ENCODE measurements at places on chromosomes 6 and 20.

DNA sequence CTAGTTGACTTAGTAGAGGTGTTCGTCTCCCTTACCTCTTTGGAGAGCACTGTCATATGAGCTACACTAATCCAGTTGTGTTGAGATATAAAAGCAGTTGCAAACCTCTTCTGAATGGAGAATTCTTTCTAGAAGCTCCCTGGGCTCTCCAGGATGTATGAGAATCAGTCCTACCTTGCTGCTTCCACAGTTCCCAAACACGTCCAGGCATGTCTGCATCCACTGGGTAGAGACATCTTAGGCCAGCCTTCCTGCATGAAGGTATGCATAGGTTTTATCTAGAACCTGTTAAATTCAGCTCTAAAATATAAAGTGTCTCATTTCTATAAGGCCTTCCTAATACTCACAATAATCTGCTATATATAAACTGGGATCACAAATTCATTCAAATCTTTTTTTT, 297.7 kb downstream of the CDC5L start:
- no peak for DNase-seq

DNA sequence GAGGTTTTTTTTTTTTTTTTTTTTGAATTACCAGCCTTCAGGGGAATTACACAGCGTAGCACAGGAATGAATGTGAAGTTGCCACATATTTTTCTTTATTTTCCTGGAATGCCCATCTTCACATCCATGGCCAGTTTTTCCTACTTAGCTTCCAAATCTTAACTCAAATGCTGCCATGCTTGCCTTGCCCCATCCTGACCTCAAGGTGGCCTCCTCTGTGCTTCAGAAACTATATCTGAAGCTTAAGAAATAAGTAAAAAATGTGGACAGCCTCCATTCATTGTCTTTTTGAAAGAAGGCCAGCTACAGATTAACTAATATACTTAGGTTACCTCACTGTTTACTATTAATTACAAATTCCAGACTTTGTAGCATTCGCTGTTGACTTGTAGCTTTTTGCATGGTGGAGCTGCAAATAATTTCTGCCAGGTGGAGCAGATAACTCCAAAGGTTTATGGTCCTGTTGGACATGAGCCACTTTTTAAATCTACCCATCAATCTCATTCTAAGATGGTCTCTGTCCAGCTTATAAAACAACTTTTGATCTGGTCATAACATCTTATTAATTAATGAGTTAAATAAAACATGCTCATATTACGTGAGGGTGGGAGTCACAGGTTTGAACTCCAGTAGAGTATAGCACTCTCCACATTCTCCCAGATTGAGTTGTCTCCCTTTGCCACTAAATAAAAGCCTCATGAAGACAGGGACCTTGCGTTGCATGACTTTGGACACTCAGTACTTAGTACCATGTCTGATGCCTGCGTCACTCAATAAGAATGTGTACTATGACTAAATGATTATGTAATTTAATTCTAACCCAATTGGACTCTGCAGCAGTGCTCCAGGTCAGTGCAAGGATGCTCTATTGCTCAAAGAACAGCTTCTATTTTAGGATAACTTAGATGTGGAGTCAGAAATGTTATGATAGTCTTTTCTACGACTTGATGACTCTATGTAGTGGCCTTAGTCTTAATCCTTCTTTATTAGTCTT, 678.6 kb upstream of the CITED2 start:
- DNase-seq, result no peak

DNA sequence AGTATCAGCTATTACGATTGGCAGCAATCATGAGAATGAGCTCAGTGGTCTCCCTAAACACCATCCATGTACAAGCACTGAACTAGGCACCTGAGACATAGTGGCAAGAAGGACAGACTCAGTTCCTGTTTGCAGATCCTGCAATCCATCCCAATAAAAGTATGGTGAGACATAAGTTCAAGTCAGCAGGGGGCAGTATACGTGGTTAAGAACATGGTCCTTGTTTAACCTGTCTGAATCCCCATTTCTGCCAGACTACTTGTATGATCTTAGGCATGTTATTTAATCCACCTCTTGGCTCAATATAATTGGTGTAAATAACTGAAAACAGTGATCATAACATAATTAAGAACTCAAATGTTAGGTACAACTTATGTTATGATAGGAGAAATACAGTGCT, 33.2 kb upstream of the PNISR start:
- DNase-seq, result peak; percentile 26

DNA sequence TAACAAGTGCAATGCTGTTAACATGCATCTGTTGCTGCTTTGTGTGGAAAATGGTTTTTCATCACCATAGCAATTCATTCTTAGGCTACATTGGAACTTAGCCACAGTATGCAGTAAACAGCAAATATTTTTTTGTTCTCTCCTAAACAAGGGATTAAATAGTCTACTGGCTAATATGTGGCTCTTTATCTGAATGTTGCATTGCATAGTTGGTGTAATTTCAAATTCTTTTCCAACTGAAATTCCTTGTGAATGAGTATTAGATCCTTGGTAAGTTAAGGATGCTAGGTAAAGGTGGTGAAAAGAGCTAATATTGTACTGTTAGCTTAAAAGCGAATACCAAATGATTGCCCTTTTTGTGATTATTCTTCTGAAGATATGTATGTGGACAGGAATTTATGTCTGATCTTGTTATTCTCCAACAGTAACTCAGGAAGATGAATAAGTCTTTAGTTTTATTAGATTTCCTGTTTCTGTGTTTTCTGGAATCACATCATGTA, 958 bp downstream of the MLIP start:
- DNase-seq, result no peak

GRCh38 chr6:136250686-136251008, 536 bp upstream of the MTFR2 start:
- DNase-seq, result no peak

- no peak for DNase-seq
Measured at GRCh38 chr20:53346335-53346648, 247.3 kb downstream of the ZNF217 start.

DNA sequence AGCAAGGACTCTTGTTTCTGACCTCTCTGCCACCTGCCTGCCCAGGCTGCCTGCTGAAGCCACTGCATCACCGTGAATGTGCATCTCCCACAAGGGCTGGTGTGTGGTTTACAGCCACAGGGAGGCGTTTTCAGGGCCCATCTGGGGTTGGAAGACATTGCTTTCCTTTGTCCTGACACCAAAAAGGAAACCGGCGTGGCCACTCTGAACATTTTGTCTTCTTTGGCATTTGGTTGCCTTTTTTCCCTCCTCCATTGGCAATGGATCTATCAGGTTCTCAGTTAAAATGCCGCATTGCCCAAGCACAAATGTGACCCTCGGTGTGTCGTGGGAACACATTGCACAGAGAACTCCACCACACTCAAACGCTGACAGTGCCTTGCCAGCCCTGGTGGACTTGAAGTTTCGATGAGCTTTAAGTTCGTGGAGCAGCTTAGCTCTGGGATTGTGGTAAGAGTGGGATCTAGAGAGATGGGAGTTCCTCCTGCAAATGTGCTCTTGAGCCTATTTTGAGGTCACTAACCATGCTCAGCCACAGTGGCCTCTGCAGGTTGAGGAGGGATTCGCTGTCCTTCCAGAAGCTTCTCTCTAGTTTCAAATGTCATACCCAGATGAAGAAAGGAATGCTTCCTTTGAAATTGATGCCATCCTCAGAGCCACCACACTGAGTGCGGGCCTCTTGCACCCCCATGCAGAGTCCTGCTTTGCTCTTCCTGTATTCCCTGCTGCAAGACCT, 14.8 kb upstream of the PCK1 start:
- no peak for DNase-seq

DNA sequence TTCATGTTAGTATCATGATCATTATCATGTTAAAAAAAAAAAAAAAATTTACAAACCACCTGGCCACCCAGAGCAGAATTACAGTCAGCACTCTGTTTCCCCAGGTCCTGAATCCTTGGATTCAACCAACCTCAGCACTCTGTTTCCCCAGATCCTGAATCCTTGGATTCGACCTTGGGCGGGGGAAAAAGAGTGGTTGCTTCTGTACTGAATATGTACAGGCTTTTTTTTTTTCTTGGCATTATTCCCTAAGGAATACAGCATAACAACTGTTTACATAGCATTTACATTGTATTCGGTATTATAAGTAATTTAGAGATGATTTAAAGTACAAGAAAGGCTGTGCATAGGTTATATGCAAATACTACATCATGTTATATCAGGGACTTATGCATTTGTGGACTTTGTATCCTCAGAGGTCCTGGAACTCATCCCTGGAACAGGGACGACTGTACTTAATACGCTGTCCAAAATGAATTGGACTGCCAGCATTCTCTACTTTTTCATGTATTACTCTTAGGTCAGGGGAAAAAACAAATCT, 31.2 kb downstream of the GCNT2 start:
- DNase-seq, result no peak

DNA sequence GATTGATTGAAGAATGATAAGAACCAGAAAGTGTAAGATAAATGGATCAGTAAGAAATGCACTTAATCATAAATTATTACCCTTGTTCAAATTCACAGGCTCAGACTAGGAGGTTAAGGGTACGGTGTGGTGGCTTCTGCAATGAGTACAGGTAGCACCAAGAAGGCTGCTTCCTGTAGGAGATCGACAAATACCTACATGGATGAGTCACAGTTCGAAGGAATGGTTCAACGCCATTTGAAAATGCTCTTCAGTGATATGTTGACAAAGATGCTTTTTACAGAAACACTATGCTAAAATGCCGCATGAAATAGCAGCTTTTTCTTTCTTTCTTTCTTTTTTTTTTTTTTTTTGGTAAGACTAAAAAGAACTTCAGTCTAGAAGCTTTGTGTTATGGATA, 116.2 kb downstream of the DTNBP1 start:
- DNase-seq, result no peak

GRCh38 chr6:12034837-12035236, 22.7 kb downstream of the HIVEP1 start:
- no peak for DNase-seq

DNA sequence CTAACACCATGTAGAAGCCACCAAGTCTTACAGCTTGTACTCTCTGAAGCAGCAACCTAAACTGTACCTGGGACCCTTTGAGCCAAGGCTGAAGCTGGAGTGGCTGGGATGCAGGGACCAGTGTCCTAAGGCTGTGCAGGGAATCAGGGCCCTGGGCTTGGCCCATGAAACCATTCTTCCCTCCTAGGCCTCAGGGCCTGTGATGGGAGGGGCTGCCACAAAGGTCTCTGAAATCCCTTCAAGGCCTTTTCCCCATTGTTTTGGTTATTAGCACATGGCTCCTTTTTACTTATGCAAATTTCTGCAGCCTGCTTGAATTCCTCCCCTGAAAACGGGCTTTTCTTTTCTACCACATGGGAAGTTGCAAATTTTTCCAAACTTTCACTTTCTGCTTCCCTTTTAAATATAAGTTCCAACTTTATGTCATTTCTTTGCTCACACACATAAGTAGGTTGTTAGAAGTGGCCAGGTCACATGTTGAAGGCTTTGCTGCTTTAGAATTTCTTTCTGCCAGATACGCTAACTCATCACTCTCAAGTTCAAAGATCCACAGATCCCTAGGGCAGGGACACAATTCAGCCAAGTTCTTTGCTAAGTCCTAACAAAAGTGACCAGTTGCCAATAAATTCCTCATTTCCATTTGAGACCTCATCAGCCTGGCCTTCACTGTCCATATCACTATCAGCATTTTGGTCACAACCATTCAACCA, 28.2 kb upstream of the ATXN1 start:
- no peak for DNase-seq

- DNase-seq, result no peak
Measured at GRCh38 chr6:41693281-41694240, 41.8 kb downstream of the TFEB start.

DNA sequence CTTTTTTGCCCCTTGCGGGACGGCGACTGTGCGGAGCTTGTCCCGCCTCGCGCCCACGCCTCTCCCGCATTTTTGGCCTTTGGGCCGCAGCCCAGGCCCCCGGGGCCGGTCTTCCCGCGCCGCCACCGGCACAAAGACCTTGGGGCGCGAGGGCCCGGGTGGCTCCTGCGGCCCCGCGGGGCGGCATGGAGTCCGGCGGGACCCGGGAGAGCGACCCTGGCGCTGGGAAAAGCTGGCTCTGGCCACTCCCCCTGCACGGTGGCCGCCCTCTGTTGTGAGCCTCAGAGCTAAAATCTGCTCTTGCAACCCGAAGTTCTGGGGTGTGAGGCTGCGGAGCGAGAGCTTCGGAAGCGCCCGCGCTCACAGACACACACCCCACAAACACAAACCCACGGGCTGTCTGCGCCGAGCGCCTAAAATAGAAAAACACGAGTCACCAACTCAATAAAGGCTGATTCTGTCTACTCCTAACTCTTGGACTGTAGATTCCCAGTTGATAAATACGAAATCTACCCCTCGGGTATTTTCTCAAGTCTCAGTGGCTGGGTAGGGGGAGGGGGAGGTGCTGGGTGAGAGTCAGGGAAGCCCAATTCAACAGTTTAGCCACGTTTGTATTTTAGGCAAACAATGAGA, 496 bp upstream of the BEND3 start:
- DNase-seq, result peak; percentile 1

- no peak for DNase-seq
Measured at GRCh38 chr6:76553256-76553655, 480.8 kb upstream of the IMPG1 start.

DNA sequence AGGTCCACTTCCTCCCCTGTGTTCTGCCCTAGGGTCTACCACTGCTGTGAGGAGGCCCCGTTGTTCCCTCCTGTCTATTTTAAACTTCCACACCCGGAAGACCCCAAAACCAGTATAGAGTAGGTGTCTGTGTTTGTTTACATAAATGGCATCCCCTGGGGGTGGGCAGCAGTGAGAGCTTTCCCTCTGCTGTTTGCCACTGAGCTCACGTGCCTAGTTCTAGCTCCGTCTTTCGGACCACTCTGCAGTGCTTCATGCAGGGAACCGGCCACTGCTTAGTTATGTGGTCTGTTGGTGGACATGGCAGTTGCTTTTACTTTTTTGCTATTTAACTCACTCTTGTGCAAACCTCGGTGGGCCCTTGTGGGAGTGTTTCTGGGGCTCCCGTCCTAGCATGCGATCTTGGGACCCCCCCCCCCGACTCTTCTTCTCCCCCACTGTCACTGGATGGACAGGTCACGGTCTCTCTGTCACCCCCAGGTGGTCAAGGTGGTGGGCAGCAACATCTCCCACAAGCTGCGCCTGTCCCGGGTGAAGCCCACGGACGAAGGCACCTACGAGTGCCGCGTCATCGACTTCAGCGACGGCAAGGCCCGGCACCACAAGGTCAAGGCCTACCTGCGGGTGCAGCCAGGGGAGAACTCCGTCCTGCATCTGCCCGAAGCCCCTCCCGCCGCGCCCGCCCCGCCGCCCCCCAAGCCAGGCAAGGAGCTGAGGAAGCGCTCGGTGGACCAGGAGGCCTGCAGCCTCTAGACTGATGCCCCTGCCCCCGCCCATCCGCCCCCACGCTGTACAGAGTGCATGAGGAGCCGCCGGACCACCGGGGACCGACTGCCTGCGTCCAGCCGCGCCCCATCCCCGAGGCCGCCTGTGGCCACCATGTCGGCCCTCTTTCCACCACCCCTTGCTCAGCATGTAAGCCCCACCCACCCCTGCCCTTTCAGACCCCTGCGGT, 40.9 kb downstream of the VSTM2L start:
- DNase-seq, result no peak

Measured in CD8-positive, alpha-beta T cell (primary cell).